Cortex of kidney (tissue), 1 donor: ENCODE measurements at places on chromosomes 1 and 21.

DNA sequence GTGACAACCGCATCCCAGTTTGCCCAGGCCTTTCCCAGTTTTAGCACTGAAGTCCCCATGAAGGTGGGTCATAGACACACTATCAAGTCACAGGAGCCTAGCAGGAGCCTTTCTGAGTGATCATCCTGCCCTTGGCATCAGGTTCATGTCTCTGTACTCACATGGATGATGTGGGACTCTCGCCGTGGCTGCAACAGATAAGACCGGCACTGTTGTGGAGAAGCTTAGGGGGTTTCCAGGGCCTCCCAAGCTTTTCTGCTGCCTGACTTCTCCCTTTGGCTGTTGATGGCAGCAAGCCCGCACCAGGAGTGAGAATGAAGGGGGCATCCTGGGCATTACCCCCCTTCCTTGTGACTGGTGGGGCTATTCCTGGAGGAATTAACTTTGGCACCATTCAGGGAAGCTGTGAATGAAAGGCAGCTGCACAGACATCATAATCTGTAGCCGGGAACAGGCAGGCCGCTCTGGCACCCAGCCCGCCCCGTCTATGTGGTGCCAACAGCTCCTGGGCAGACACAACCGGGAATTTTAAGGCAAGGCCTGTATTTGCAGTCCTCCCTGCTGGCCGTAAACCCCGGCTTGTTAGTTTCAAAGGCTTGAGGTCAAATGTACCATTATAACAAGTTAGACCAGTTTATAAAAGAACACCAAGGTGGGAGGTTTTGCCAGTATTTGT lies 148.6 kb downstream of the HUNK start:
- DNase-seq: no peak

- no peak for DNase-seq
These were observed 64.6 kb upstream of the AK4 start for GRCh38 chr1:65083263-65083896.

DNA sequence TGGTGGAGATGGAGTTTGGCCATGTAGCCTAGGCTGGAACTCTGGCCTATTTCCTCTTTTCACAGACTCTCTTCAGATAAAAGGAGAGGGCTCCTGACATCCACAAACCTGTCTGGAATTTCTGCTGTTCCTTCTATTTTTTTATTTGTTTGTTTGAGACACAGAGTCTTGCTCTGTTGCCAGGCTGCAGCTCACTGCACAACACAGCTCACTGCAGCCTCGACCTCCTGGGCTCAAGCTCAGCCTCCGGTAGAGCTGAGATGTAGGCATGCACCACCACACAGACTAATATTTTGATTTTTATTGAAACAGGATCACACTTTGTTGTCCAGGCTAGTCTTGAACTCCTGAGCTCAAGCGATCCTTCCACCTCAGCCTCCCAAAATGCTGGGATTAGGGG lies 230.9 kb downstream of the TM2D1 start:
- DNase-seq: no peak

- DNase-seq: no peak
These were observed 52.0 kb upstream of the CAMK1G start for GRCh38 chr1:209531549-209531948.

GRCh38 chr1:70090875-70091274 lies 114.5 kb downstream of the LRRC40 start:
- no peak for DNase-seq

DNA sequence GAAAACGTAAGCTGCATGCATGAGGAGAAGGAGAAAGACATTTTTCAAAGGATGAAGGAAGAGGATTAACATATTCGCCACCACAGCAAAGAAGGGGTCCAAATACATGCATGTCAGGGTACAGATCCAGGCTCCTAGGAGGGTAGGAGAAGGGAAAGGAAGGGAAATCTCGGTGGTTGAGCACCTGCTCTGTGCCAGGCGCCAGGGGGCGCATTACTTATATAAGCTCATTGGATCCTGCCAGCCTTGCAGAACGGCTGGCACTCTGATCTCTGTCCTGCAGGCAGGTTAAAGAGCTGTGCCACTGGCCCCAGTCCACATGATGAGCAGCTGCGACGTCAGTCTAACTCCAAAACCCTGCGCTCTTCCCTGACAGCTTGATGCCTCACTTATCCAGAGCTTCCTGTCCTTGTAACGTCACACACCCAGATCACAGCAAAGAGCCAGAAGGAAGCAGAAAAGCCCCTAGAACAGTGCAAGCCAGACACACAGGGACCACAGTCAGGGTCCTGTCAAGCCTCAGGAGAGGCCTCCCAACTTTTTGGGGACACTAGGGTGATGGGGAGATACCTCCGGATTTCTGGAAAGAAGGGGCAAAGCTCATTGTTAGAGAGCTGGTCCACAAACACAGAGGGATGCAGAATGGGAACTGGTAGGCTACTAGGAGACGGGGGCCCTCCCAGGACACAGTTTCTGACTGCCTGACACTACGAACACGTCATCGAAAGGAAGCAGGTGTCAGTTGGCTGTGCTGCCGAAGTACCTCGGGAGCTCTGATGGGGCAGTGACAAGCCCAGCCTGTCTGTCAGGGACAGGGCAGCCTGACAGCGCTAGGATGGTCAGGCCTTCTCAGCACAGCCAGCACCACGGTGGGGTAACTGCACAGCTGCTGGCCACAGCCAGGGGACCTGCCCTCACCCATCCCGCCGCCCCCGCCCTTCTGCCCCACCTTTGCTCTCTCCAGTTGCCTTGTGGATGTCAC lies 99.1 kb downstream of the BEND5 start:
- DNase-seq: no peak
